ENCODE measurements at places on chromosomes 1 and 21.
A peak's percentile ranks its signal among the peaks of the same experiment; 100 is the strongest.

GRCh38 chr1:200899015-200899386 lies 4.3 kb downstream of the INAVA start:
- DNase-seq, result no peak

GRCh38 chr1:94614996-94615395 lies 73.4 kb upstream of the F3 start:
- DNase-seq, result no peak

DNA sequence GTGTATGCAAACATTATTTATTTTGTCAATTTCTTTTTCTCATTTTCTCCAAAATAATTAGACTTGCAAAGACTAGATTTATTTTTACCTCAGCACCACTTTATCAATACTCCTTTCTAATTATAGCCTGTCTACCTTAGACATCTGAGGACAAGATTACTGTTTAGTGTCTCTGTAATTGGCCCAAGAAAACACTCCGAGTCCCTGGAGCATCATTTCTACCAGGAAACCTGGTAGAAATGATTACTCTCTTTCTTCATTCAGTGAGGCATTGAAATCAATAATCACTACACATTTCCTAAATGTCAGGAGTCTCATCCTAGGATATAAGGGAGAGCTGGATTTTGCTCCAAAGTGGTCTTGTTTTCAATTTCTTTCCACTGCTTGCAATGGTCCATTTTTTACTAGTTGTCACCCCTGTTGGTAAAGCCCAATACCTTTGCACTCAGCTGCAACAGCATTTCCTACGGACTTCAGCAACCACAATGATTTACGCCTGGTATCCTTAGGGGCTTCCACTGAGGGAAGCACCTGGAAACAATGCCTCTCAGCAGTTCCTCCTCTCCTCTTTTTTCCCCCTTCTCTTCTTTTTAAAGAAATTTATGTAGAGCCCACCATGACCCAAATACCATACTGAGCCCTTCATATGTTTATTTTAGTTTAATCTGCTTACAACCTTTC lies 64.6 kb downstream of the GRIK1 start:
- DNase-seq, result no peak

GRCh38 chr1:15848143-15848928 lies 829 bp downstream of the SPEN start:
- DNase-seq, result peak; percentile 48

DNA sequence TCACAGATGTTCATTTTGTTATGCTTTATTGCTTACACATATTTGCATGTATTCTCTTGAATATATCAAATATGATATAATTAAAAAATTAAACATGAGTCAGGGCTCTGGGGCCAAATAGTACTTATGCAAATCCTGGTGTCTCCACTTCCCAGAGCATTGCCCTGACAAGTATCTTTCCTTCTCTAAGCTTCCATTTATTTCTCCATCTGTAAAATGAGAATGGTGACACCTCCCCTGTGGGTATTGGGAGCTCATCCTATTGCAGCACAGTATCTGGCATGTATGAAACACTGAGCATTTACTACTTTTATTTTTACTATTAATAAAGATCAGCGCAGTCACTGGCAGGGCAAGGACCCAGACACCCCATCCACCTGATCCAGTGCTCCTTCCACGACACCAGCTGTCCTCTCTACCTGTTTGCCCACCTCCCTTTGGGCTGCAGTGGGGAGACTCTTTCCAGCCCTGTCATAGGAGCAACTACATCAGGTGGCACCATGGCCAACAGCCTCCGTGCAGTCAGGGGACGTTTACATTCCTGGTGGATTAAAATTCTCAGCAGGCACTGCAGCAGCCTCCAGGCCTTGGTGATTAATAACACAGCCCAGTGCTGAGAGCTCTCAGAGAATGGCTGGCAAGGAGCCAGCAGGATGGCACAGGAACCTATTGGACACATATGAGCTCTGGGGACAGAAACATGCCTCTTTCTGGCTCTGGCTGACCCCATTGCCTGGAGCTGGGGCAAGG lies 113.0 kb downstream of the DMRTB1 start:
- DNase-seq, result peak; percentile 87

GRCh38 chr1:248791010-248791409 lies 34.7 kb downstream of the SH3BP5L start:
- no peak for DNase-seq

DNA sequence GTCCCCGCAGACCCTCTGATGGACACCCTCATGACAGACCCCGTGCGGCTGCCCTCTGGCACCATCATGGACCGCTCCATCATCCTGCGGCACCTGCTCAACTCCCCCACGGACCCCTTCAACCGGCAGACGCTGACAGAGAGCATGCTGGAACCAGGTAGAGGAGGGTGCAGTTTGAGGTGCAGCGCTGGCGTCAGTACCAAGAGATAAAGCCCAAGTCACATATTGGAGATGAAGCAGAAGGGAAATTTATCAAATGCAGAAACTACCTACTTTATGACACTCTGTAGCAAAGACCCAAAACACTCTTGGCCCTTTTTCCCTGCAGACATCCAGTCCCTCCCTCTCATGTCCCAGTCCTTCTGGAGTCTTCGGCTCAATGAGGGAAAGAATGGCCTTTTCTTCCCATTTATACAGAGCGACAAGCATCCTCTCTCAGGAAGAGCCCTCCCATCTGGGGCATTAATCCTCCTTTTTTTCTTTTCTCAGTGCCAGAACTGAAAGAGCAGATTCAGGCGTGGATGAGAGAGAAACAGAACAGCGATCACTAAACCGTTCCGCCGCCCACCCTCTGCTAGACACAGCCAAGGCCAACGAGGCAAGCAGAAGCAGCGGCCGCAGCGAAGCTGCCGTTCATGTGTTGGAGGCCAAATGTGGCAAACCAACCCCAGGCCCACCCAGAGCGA lies 30.8 kb upstream of the KIF1B start:
- no peak for DNase-seq
